ENCODE measurements at places on chromosomes 13 and 19. TPM values are rescaled to one million over a fixed set of nuclear protein-coding genes. Genes with fewer than 3 reads are reported as not detected.

Gene GRIN2D
- total RNA-seq = 8.0 TPM

Gene ZNF470
- 1.5 TPM for total RNA-seq

Gene MAST3
- 2.0 TPM for total RNA-seq

Gene LILRA2
- not detected for total RNA-seq

Gene FGF21
- total RNA-seq = not detected

Gene HCST
- total RNA-seq = 0.28 TPM

Gene ZIK1
- not detected for total RNA-seq

Gene NCR1
- not detected for total RNA-seq

Gene YIF1B
- total RNA-seq = 101 TPM

Gene ZNF571
- 0.41 TPM for total RNA-seq

Gene FBXO27
- total RNA-seq = 2.8 TPM

Gene DBP
- total RNA-seq = 2.0 TPM

Gene SLC7A9
- total RNA-seq = 0.46 TPM

Gene ZNF324B
- 5.3 TPM for total RNA-seq

Gene ATP4A
- not detected for total RNA-seq

Gene CALR3
- total RNA-seq = not detected

Gene C19orf18
- not detected for total RNA-seq
